ENCODE measurements at places on chromosomes 1 and 21.
A peak's percentile ranks its signal among the peaks of the same experiment; 100 is the strongest.

DNA sequence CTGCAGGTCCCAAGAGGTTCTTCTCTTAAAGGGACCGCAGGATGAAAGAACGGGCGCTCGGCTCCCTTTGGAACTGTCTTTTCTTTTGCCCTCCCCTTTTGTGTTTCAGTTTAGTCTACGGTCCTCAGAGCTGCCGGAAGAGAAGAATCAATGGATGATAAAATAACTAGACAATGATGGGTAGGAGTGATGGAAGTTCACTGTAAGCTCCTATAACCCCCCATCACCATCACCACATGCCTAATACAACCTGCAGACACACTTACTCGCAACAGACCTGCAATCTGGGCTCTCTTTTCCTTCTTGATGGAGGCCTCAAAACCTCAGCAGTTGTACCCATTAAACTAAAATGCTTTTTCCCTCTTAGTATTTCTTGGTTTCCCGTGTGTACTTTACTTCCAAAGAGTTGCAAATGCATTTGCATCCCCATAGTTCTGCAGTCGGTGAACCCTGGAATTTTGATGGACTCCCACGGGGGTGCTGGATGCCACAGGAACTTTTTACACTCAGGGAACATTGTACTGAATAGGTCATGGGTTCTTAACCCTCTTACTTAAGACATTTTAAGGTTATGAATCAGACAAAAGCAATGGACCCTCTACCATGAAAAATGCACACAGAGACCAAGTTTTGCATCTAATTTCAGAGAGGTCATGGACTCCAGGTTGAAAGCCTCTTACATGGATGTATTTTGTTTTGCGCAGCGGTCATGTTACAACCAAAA, 633 bp upstream of the RFX5 start:
- DNase-seq = no peak

DNA sequence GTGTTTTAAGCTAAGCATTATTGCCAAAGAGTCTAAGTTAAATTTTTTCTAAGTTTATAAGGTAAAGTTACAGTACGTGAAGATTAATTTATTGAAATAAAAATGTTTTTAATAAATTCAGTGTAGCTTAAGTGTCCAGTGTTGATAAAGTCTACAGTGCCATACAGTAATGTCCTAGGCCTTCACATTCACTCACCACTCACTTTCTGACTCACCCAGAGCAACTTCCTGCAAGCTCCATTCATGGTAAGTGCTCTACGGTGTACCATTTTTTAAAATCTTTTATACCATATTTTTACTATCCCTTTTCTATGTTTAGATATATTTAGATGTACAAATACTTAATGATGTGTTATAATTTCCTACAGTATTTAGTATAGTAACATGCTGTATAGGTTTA, 173.2 kb downstream of the CACNA1E start:
- no peak for DNase-seq

- no peak for DNase-seq
Observed at GRCh38 chr1:65317866-65318653, 8.7 kb downstream of the DNAJC6 start.

GRCh38 chr1:43446881-43447835, 6.6 kb downstream of the HYI start:
- DNase-seq = no peak

DNA sequence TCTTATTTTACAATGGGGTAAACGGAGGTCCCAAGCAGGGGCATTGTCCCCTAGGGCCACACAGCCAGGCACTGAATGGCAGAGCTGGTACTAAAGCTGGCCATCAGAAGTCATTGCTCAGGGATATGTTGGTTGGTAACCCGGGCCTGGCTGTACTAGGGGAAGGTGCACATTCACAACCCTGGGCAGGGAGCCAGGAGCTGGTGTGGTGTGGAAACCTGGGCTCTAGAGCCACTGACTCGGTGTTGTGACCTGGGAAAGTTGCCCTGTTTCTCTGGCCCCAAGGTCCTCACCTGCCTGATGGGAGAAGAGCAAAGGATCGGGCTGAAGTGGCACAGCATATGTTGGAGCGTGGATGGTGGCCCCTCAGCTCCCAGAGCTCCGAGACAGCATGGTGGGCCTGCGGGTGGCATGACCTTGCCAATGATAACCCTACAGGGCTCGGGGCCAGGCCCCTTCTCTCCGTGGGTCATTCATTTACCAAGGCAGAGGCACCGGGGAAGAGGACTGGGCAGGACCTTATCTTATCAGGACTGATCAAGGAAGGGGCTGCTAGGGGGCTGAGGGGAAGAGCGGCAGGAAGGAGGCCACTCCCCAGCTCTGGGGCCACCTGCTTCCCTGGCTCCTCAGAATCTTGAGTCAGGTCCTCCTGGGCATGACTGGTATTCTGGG, 274.1 kb downstream of the TRABD2B start:
- no peak for DNase-seq

DNA sequence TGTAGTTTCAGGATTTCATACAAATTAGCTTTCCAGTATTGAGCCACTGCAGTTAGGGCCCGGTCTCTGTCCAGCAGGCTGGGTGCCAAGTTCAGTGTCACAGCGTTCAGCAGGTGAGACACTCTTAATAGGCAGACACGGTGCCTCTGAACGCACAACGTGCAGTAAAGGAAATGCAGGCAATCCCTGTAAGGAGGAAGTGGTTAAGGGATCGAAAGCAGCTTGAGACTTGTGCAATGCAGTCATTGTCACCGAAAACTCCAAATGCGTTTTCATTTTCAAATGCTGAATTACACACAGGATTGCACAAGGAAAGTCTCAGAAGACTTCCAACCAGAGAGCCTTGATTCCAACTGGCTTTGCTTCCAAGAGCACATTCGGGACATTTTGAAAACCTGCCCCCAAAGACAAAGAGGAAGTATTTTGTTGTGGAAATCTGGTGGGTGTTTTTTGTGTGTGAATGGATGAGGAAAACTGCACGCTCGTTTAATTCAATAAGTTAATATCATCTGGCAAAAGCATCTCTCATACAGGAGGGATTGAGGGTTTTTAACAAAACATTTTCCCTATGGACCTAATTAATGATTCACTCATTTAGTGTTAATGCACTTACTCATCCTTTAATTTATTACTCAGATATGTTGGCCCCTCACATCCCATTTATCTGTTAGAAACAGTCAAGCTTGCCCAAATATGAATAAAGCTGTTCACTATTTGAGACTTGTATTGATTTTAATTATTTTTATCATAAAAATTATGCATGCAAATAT, 61.6 kb downstream of the PTGS2 start:
- no peak for DNase-seq

DNA sequence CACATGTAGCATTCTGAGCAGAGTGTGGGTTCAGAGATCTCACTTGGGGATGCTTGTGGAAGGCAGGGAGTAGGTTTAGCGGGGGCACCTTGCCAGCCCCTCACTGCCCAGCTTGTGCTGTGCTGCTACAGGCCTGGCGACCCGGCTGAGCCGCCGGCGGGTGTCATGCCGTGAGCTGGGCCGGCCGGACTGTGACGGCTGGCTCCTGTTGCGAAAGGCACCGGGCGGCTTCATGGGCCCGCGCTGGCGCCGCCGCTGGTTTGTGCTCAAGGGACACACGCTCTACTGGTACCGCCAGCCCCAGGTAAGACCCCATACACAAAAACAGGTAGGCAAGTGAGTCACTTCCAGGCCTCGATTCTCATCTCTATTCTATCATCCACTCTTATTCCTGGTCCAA, 5.5 kb upstream of the CATSPER4 start:
- DNase-seq = no peak

GRCh38 chr1:53616927-53617326, 122.0 kb downstream of the GLIS1 start:
- no peak for DNase-seq

- DNase-seq = no peak
Observed at GRCh38 chr21:37202221-37203110, 64.7 kb downstream of the VPS26C start.

GRCh38 chr1:66351913-66352312, 182.0 kb upstream of the SGIP1 start:
- peak; percentile 63 for DNase-seq

- DNase-seq = no peak
Observed at GRCh38 chr1:241660424-241660972, 8.4 kb downstream of the WDR64 start.

DNA sequence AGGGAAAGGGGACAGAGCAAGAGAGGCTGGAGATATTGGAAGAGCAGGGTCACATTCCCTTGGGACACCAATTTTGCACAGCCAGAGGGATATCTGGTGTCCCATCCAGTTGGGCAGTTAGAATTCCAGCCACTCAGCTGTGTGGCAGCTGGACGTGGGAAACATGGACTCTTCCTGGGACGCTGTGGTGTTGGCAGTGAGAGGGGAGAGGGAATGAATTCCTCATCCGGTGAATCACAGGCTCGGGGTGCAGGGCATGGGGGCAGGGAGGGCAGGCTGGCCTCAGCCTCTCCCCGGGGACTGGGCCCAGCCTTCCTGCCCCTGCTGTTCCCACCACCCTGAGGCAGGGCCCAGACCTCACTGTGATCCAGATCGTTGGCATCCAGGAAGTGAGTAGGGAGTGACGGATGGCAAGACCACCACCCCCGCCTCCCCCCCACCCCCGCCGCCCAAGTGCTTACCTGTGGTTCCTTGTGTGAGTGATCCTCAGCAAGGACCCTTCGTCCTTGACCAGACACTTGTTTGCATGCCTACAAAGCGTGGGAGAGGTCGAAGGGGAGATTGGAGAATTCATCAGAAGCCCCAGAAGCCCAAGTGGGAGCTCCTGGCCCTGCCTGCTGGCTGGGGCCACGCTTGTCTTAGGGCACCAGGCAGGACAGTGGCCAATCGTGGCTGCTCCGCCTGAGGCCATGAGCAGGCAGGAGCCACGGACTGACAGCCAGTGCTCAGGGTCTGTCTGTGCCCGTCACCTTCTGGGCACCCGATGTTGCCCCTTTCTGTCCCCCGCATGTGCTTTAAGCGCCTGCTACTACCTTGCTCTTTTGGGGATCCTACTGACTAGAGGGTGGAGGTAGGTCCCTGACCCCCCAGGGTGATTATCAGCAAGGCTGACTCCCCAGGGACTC, 8.7 kb downstream of the WNT3A start:
- DNase-seq = no peak

All from NCI-H526 (cell line).